ENCODE measurements at places on chromosomes 1 and 21.

- DNase-seq: no peak
Measured at GRCh38 chr1:235990330-235990795, 74.5 kb downstream of the NID1 start.

DNA sequence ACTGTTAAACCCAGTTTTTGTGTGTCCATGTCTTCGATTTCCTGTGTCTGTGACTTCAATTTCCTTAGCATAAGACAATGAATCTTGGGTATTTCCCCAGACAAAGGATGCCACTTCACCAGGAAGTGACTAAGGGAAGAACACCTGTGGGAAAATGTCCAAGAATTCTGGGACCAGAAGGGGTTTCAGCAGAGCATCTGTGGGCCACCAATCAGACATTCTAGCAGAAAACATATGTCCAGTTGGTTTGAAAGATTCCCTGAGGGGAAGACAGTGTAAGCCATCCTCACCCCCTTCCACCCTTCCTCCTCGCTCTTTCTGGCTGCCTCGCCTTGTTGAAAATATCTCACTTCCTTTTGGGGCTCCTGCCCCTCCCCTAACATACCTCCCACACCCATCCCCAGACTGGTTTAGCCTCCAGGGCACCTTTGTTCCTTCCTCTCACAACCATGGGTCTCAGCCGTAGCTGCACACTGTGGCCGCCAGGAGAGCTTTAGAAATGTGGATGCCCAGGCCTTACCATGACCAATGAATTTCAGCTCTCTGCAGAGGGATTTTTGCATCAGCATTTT lies 25.5 kb upstream of the IFNAR1 start:
- DNase-seq: no peak

DNA sequence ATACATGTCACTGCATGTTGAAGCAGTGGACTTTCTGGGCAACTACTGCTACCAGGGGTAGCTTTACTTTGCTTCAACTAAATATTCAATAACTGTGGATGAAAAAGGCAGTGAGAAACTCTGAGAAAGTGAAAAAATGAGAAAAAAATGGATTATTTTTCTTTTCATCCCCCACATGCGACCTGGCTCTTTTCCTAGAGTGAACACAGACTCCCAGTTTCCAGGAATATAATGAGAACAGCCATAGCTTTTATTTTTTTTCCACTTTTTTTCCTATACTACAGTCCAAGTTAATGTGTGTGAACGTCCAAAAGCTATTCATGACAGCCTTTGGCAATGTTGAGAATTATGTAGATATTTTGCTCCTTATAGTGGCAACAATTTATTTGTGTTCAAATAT lies 230.4 kb downstream of the DNM3 start:
- DNase-seq: no peak

- no peak for DNase-seq
Measured at GRCh38 chr1:6268415-6268814, 7.5 kb upstream of the GPR153 start.

GRCh38 chr1:12097321-12097720 lies 34.2 kb downstream of the TNFRSF8 start:
- DNase-seq: no peak

GRCh38 chr1:84634536-84635205 lies 55.6 kb downstream of the SSX2IP start:
- no peak for DNase-seq

GRCh38 chr1:93638307-93638847 lies 43.3 kb downstream of the BCAR3 start:
- no peak for DNase-seq

DNA sequence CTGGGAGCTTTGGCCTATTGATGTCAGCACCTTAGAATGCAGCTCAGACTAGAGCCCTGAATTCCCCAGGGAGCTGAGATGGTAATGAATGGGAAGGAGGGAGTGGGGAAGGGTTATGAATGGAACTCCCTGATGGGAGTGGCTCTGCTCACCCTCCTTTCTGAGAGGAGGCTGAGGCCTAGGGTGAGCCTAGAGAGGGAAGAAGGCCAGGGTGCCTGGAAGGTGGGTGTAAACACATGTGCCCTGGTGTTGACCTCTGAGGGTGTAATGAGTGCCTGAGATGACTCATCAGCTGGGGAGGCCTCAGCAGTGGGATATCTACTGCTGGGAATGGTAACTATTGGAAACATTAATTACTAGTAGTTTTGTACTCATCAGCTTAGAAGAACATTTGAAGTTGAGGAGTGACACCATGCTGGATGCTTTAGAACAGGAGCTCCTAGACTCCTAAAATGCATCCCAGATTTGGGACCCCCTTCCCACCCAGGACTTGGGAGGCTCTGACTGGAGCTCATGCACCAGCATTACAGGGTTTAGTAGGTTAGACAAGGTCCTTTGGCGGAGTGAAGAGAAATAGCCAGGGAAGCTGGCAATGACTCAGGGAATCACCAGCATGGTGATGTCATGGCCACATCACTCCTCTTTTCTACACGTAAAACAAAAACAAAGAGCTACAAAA lies 16.0 kb upstream of the PIGV start:
- DNase-seq: peak; percentile 6

GRCh38 chr1:1161078-1161682 lies 12.5 kb upstream of the TTLL10 start:
- DNase-seq: no peak

DNA sequence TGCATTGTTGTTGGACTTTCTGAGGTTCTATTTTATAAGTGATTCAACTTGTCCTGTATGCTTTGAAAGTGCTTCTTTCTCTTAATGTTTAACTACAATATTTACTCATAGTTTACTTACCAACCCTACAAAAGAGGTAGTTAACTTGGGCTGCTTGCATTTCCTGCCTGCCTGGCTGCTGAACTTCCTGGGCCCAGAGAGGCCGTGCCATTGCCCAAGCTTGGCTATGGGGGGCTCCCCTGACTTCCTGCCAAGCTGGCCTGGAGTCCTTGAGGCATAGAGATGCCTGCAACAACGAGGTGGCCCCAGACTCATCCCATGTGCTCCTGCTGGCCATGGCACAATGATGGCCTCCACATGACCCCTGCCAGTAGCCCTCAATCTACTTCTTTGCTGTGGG lies 361.6 kb upstream of the PLD5 start:
- no peak for DNase-seq

- no peak for DNase-seq
Measured at GRCh38 chr1:155040358-155041093, 6.9 kb downstream of the DCST1 start.

- DNase-seq: no peak
Measured at GRCh38 chr1:43298055-43298454, 2.7 kb upstream of the TIE1 start.

- DNase-seq: no peak
Measured at GRCh38 chr1:19391596-19391981, 79.5 kb downstream of the SLC66A1 start.

- no peak for DNase-seq
Measured at GRCh38 chr1:47970882-47971281, 26.3 kb downstream of the TRABD2B start.

- DNase-seq: no peak
Measured at GRCh38 chr1:228205526-228206436, 2.1 kb upstream of the OBSCN start.

DNA sequence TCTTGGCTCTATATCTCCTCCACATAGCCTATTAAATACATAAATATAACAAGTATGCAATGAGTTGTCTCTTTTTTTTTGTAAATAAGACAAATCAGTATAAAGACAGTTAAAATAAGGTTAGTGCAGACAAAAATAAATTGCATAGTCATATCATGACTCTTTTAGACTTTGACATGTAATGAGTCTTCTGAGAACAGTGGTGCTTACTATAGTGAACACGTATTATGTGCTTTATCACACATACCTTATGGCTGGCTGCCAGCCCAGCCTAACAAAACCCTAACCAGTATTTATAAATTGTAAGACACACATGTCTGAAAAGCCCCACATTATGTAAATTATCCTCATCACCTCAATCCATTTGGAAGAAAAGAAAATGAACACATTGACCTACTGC lies 29.1 kb upstream of the F13B start:
- DNase-seq: no peak

GRCh38 chr1:202578001-202578504 lies 132.2 kb downstream of the SYT2 start:
- DNase-seq: no peak

DNA sequence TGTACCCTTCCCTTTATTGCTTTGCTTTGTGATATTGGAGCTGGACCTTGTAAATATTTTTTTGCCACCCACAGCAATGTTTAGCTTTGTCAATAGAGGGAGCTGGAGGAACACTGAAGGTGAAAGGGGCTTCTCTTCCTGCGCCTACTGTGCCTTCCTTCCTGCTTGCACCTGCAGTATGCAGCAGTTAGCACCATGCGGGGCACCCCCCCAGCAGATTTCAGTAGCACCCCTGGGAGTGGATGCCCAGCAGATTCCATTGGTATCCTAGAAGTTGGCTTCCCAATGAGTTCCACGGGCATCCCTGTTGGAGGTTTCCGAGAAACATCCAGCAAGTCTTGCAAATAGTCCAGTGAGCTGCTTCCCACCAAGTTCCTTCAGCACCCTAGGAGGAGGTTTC lies 25.6 kb downstream of the S100A10 start:
- DNase-seq: peak; percentile 19

- DNase-seq: peak; percentile 44
Measured at GRCh38 chr1:70426154-70427131, 15.4 kb downstream of the CTH start.

DNA sequence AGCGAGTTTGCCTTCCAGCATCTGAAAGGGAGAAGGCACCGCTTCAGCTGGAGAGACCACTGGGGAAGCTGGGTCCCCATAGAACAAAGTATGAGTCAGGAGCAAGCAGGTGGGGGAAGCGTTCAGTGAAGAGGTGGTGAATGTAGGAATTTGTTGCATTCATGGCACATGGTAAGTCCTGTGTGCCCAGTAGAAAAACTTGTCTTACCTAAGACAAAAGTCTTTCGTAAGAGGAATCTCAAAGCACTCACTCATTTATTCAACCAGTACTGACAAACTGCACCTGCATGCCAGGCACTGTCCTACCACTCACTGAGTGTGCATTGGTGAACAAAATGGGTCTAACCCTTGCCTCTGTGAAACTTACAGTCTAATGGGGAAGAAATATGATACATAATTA lies 9.2 kb upstream of the ERRFI1 start:
- no peak for DNase-seq

GRCh38 chr1:96075704-96076455 lies 645.7 kb upstream of the PTBP2 start:
- no peak for DNase-seq

DNA sequence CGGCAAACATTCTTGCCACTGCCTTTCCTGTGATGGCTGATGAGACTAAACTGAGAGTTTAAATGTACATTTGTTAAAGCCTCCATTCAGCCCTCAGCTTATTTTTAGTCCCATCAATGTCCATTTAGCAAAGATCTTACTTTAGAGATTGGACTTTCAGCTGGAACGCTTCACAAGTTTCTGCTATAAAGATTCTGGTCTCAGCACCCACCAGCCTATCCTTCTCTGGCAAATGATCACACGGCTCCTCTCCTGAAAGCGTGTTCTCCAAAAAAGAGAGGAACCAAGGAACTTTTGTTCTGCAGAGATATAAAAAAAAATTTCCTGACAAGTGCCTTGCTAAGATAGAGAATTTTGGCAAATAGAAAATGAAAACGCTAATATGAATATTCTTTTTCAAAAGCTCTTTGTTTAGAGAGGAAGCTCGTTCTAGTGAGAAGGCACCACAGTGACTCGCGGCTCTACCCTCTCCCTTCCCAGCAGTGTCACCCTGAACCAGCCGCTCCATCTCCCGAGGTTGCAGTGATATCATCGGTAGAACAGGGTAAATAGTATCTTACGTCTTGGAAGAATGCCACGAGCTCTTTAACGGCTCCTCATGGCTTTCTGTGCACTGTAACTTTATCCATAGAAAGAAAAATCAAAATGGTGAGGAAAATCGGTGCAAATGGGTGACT lies 200.2 kb downstream of the APP start:
- peak; percentile 78 for DNase-seq

- no peak for DNase-seq
Measured at GRCh38 chr1:92538048-92538412, 51.3 kb upstream of the GFI1 start.

- DNase-seq: peak; percentile 32
Measured at GRCh38 chr1:35451125-35451528, 106.1 kb downstream of the KIAA0319L start.

GRCh38 chr1:161198194-161198896 lies 509 bp downstream of the ADAMTS4 start:
- no peak for DNase-seq

DNA sequence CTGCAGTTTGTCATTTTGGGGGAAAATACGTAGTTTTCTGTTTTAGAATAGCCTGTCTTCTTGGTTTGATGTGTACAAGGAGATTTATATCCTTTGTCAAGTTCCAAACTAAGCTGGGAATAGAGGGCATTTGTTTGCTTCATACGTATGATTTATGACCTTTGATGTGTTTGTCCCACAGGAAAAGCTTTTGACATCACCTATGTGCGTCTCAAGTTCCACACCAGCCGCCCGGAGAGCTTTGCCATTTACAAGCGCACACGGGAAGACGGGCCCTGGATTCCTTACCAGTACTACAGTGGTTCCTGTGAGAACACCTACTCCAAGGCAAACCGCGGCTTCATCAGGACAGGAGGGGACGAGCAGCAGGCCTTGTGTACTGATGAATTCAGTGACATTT lies 79.9 kb downstream of the LAMC1 start:
- DNase-seq: no peak

GRCh38 chr1:35854989-35855700 lies 27.9 kb upstream of the AGO1 start:
- no peak for DNase-seq

- DNase-seq: no peak
Measured at GRCh38 chr1:21397813-21398188, 42.1 kb upstream of the NBPF3 start.

- no peak for DNase-seq
Measured at GRCh38 chr1:171814692-171815091, 26.6 kb upstream of the DNM3 start.

- no peak for DNase-seq
Measured at GRCh38 chr1:80657707-80658106, 1143.0 kb upstream of the ADGRL2 start.

GRCh38 chr1:115810609-115811008 lies 30.3 kb downstream of the NHLH2 start:
- DNase-seq: peak; percentile 47

DNA sequence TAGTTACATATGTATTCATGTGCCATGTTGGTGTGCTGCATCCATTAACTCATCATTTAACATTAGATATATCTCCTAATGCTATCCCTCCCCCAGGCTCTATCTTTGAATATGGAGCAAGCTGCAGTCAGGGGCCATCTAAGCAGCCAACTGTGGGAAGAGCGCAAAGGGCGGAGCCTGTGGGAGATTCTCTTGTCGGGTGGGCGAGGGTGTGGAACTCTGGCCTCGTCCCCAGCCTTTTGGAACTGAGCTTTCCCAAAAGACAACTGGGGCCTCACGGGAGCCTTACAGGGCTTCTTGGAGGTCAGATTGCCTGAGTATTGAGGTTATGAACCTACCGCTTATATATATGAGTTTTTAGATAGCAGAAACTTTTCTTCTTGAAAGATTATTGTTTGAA lies 117.2 kb downstream of the HHAT start:
- no peak for DNase-seq

Data from NCI-H2029 (cell line).